Panc1 (cell line): ENCODE measurements at places on chromosomes 1 and 21. TPM values are rescaled to one million over a fixed set of nuclear protein-coding genes. Genes with fewer than 3 reads are reported as not detected.

GRCh38 chr1:43554444-43554992 is 23.8 kb downstream of the PTPRF start:
- H3K4me3 ChIP-seq: no peak overlapping the region
- DNase-seq: no peak
- H3K27me3 ChIP-seq: no peaks in the 10 kb centered on the region
- no peaks in the 10 kb centered on the region for H3K36me3 ChIP-seq

DNA sequence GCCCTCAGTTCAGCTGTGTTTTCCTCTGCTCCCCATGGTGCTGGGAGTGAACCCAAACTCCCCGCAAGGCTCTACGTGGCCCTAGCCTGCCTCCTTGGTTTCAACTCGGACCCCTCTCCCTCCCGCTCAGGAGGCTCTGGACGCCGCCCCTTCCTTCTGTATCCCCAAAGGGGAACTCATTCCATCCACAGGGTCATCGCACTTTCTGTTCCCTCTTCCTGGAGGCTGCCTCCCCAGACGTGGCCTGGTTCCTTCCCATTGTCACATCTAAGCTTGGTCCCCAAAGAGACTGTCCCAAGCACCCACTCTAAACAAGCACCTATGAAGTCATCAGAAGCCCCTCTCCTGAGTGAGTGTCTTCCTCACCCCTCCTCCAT is 10.9 kb downstream of the KCNAB2 start:
- no peaks in the 10 kb centered on the region for H3K4me1 ChIP-seq
- H3K27me3 ChIP-seq: no peaks in the 10 kb centered on the region
- no peaks in the 10 kb centered on the region for H3K36me3 ChIP-seq
- no peak overlapping the region for H3K4me3 ChIP-seq
- H3K27ac ChIP-seq: no peak overlapping the region
- no peak for DNase-seq

DNA sequence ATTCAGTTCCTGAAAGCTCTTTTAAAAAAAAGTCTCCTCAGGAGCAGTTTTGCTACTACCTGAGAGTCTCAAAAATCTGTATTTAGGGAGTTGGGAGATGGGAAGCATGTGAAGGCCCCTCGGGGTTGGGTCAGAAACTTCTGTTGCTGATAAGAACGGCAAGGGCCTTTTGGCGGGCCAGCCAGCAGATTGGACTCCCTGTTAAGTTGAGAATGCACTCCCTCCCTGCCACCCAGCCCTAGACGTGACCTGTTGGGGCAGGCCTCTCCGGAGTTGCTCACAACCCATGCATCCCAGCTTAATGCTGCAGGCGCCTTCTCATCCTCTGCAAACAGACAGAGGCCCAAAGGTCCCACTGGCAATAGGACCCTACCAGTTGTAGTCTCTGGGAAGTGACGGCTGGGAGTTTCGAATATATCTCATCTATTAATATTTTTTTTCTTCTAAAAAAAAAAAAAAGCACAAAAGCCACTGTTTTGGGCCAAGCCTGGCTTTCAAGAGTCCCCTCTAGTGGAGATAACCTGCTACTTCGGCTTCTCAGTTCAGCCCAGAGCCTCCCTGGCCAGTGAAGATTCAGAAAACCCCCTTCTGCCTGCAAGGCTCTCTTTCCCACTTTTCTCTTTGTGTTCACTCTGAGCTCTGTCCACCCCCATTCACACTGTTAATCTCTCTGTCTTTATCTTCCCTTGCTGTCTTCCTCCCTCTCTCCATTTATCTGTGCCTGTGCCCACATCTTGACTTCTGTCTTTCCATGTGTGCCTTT is 5.3 kb downstream of the PLXNA2 start:
- peaks cover 3% of the 10 kb centered on the region; the same call in 1 of the 2 replicates for H3K4me1 ChIP-seq
- peaks cover 22% of the 10 kb centered on the region for H3K27me3 ChIP-seq
- no peak overlapping the region for H3K4me3 ChIP-seq
- H3K36me3 ChIP-seq: no peaks in the 10 kb centered on the region

DNA sequence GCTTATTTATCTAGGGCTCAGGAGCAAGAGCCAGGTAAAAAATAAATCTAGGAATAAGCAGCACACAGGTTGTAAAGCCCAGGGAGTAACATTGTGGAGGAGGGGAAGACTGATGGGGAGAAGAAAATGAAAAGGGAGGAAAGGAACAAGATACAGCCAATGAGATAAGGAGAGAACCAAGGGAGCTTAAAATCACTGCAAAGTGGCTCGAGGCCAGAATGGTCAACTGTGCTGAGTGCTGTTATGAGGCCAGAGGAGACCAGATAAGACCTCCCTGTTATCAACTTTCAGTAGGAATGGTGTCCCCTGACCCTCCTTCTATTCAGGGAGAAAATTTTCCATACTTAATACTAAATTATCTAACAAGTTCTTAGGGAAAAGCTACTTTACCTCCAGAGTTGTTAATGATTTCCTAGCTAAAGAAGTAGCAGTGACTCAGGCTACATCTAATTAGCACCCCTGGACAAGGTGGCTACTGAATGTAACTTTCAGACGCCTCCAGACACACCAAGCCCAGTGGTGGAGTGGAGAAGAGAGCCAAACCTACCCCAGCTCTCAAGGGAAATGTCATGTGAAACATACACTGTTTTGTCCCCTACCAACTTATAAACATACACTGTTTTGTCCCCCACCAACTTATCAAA is 25.5 kb downstream of the ENAH start:
- peaks cover 17% of the 10 kb centered on the region for H3K4me1 ChIP-seq
- no peak overlapping the region for H3K27ac ChIP-seq
- H3K27me3 ChIP-seq: no peaks in the 10 kb centered on the region
- H3K4me3 ChIP-seq: no peak overlapping the region
- no peaks in the 10 kb centered on the region for H3K36me3 ChIP-seq

- DNase-seq: peak; percentile 52
- peaks cover 4% of the 10 kb centered on the region; the same call in 1 of the 2 replicates for H3K4me1 ChIP-seq
- no peaks in the 10 kb centered on the region for H3K27me3 ChIP-seq
- H3K36me3 ChIP-seq: no peaks in the 10 kb centered on the region
Observed at GRCh38 chr1:54971317-54971791, 9.1 kb upstream of the TMEM61 start.

DNA sequence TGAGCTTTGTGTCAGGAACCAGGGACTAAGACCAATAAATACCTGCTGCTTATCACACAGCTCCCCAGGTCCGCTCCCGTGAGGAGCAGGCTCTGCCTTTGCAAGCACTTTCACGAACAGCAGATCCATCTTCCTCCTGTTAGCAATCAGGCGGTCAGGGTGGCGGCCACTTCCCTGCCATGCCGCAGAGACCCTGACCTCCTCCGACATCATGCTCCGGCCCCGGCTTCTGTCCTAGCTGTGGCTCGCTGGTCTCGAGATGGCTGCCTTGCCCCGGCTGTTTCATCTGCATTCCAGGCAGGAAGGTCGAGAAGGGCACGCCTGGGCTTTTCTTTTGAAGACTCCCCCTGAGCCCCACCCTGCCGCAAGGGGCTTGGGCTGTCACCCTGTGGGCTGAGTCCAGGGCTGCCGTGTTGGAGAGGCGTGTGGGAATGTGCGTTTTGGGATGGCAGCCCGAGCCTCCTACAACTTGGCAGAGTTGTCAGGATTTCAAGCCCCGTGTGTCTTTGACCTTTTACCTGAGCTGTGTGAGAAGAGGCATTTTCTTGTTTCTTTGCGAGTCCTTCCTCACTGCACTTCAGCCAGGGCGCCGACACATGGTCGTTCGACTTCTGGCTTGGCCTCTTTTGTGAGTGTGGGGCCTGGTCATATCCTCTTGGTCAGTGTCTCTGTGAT is 59.5 kb downstream of the AGPAT3 start:
- no peaks in the 10 kb centered on the region for H3K27me3 ChIP-seq
- no peak overlapping the region for H3K27ac ChIP-seq
- DNase-seq: no peak
- H3K4me1 ChIP-seq: no peaks in the 10 kb centered on the region; the same call in 1 of the 2 replicates
- no peaks in the 10 kb centered on the region for H3K36me3 ChIP-seq

INAVA gene
- total RNA-seq: 3.6 TPM

PADI2 gene
- 507 TPM for total RNA-seq

TCEA3 gene
- 8.3 TPM for total RNA-seq
